ENCODE measurements at places on chromosomes 5 and 9. TPM values are rescaled to one million over a fixed set of nuclear protein-coding genes. Genes with fewer than 3 reads are reported as not detected.

The SLC2A6 gene
- polyA plus RNA-seq, result 4.0 TPM

DNA sequence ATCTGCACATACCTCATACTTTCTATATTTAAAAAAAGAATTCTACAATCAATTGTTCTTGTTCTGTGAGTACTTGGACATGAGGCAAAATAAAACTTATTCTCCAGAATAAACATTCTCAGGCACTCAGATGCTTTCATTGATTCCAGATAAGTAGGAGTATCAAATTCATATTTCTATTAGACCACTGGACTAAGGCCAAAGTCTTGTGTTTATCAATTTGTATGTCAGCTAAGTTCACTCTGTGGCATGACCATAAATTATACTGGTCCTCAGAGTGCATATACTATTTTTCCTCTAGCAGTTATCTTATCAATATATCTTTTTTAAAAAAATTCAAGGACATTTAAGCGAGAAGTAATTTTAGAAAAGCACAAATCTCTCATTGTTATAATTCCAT lies 28.2 kb downstream of the CDH10 start:
- DNase-seq, result no peak
- no peak overlapping the region for H3K27ac ChIP-seq
- H3K4me1 ChIP-seq, result no peaks in the 10 kb centered on the region
- no peaks in the 10 kb centered on the region for H3K36me3 ChIP-seq

DNA sequence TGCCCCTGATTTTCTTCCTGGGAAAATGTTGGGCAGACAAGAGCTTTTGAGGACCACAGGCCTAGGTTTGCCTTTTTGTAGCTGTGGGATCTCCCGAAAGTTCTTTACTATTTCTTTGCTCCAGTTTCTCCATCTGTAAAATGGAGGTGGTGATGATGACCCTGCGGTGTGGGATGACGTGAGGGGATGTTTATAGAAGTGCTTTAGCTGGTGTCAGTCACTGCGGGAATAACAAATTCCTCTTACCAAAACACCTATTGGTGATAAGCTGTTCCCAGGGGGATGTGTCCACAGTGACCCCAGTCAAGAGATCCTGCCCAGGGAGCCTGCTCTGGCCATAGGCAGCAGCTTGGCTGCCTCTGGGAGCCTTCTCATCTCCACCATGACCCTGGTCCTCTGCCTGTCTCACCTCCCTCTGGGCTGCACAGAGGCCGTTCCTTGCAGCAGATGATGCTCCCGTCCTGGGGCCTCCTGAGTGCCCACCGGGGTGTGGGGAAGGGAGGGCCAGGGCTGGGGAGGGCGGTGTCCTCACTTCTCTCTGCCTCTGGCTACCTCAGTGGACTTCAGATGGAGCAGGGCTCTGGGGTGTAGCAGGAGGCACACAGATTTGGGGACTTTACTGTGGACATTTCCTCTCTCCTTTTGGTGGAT lies 77.2 kb downstream of the COL15A1 start:
- no peaks in the 10 kb centered on the region for H3K4me1 ChIP-seq
- no peak for DNase-seq
- no peaks in the 10 kb centered on the region for H3K27me3 ChIP-seq
- H3K4me3 ChIP-seq, result no peak overlapping the region
- no peaks in the 10 kb centered on the region for H3K36me3 ChIP-seq

- no peak for DNase-seq
- H3K4me1 ChIP-seq, result no peaks in the 10 kb centered on the region
- H3K27me3 ChIP-seq, result no peaks in the 10 kb centered on the region
- H3K4me3 ChIP-seq, result no peak overlapping the region
These were observed 47.5 kb upstream of the ADRB2 start for GRCh38 chr5:148778882-148779281.

GRCh38 chr5:83767409-83767992 lies 46.8 kb upstream of the HAPLN1 start:
- H3K4me3 ChIP-seq, result no peak overlapping the region
- H3K36me3 ChIP-seq, result no peaks in the 10 kb centered on the region
- H3K4me1 ChIP-seq, result no peaks in the 10 kb centered on the region
- no peaks in the 10 kb centered on the region for H3K27me3 ChIP-seq

DNA sequence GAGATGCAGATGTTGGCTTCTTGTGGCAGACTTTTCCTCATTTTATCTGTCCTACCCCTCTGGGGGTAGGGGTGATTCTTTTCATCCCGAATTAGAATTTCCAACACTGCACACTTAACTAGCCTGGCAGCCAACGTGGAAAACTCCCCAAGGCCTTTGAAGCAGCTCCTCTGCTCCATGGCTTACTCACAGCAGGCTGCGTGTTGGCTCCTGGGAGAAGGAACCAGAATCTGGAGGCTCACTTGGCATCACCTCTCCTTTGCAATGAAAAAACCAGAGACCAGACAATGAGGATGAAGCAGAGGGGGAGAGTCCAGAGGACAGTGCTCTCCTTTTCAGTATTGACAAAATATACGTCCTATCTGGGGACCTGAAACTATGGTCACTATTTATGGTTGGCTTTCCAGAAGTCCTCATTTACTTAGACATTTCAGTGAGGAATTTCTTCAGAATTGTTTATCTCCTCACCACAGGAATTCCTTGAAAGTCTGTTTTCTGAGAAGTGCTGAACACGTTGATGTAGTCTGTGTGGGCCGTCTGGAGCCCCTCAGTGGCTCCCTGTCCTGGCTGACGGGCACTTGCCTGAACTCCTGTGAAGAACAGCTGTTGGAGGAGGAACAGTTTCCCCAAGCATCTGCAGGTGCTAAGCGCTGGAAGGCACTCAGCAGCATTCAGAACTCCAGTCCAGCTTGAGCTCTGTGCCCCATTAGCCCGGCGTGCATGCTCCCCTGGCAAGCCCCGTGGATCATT lies 231.3 kb downstream of the RFK start:
- no peaks in the 10 kb centered on the region for H3K27me3 ChIP-seq
- DNase-seq, result no peak
- no peaks in the 10 kb centered on the region for H3K4me1 ChIP-seq
- no peak overlapping the region for H3K27ac ChIP-seq
- no peaks in the 10 kb centered on the region for H3K36me3 ChIP-seq
- no peak overlapping the region for H3K4me3 ChIP-seq

DNA sequence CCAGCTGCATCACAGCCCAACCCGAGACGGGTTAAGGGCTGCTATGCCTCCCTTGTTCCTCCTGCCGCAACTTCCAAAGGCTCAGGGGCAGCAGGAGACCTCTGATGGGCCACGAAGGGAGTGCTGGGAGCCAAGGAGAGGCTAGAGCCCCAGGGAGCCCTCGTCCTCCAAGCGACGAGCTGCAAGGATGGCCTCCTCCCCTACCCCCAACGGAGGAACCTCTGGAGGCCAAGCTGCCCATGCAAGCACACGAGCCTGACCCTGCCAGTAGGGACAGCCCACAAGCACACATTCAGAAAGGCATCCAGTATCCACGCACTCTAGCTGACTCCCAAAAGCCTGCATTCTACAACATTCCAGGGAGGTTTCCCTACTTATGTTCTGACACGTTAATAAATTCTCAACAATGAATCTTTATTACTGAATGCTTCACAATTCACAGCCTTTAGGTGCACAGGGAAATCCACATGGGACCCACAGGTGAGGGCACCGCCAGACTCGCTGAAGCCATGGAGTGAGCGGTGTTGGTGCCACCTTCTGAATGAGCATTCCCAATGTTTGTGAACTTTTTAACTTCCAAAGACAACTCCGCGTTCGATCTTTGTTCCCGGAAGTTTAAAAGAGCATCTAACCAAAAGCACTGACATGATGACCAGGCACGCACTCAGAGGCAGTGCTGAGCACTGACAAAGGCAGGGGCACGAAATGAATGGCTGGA lies 28.7 kb downstream of the IPPK start:
- H3K27ac ChIP-seq, result no peak overlapping the region
- no peak overlapping the region for H3K4me3 ChIP-seq
- DNase-seq, result no peak
- peaks cover 49% of the 10 kb centered on the region for H3K36me3 ChIP-seq

GRCh38 chr5:174204535-174205313 lies 159.2 kb downstream of the NSG2 start:
- H3K27ac ChIP-seq, result no peak overlapping the region
- H3K27me3 ChIP-seq, result no peaks in the 10 kb centered on the region
- H3K4me1 ChIP-seq, result no peaks in the 10 kb centered on the region
- H3K36me3 ChIP-seq, result no peaks in the 10 kb centered on the region
- no peak overlapping the region for H3K4me3 ChIP-seq

DNA sequence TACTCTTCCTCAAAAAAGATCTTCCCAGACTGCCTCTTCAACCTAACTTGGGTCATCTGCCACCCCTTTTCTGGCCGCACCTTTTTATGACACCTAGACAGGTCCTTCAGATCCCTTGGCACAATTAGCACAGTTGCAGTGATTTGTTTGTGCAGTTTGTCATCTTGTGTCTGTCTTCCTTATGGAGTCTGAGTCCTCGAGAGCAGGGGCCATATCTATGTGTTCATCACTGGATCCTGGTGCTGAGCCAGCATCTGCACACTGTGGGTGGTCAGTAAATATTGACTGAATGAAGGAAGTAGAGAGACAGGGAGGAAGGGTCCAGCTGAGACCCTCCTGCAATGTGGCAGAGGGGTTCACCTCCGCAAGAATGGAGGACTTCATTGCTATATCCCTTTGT lies 14.4 kb downstream of the ERGIC1 start:
- no peak overlapping the region for H3K4me3 ChIP-seq
- H3K4me1 ChIP-seq, result peaks cover 28% of the 10 kb centered on the region
- H3K36me3 ChIP-seq, result peaks cover 4% of the 10 kb centered on the region
- DNase-seq, result no peak
- H3K27me3 ChIP-seq, result no peaks in the 10 kb centered on the region

The ACER2 gene
- polyA plus RNA-seq, result 0.38 TPM

The CNTLN gene
- not detected for polyA plus RNA-seq

DNA sequence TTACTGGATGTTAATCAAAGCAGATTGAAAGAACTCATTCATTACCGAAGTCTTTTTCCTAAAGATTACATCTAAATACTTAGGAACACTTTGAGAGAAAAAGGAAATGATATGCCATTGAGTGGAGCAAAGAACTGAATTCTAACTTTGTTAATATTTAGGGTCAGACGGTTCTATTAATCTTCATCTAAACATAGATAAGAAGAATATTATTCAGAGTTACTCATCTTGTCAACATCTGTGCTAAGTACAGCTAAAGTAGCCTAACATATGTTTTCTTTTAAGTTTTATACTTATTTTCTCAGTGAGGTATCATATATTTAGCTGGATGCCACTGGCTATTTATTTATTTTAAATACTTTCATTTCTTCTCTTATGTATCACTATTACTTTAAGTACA lies 1763.7 kb downstream of the EFNA5 start:
- DNase-seq, result no peak
- H3K4me1 ChIP-seq, result no peaks in the 10 kb centered on the region
- no peaks in the 10 kb centered on the region for H3K27me3 ChIP-seq
- no peak overlapping the region for H3K4me3 ChIP-seq
- H3K27ac ChIP-seq, result no peak overlapping the region

The CFAP90 gene
- polyA plus RNA-seq, result not detected

The CD274 gene
- 6.1 TPM for polyA plus RNA-seq

The CMYA5 gene
- polyA plus RNA-seq, result 0.10 TPM

- H3K36me3 ChIP-seq, result no peaks in the 10 kb centered on the region
- H3K4me1 ChIP-seq, result peaks cover 12% of the 10 kb centered on the region
- H3K27me3 ChIP-seq, result no peaks in the 10 kb centered on the region
- H3K27ac ChIP-seq, result no peak overlapping the region
These were observed 71.5 kb upstream of the PLPP6 start for GRCh38 chr9:4590430-4591122.

The HSPB3 gene
- not detected for polyA plus RNA-seq

The CCT5 gene
- polyA plus RNA-seq, result 228 TPM

DNA sequence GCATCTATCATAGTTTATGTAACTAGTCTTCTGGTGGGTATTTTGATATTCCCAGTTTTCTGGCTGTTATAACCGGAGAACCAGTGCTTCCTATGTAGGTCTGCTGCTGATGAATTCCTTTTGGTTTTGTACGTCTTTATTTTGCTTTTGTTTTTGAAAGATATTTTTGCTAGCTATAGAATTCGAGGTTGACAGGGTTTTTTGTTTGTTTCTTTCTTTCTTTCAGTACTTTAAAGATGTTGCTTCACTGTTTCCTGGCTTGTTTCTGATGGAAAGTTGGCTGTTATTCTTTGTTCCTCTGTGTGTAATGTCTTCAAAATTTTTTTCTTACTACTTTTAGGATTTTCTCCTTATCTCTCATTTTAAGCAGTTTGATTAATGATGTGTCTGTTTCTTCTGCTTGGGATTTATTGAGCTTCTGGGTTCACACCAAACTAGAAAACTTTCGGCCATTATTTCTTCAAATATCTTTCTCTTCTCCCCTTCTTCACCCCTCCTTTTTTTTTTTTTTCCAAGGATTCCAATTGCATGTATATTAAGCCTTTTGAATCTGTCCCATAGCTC lies 27.5 kb downstream of the ZNF618 start:
- no peak overlapping the region for H3K4me3 ChIP-seq
- no peaks in the 10 kb centered on the region for H3K27me3 ChIP-seq
- H3K4me1 ChIP-seq, result no peaks in the 10 kb centered on the region
- DNase-seq, result no peak
- no peak overlapping the region for H3K27ac ChIP-seq

- no peaks in the 10 kb centered on the region for H3K4me1 ChIP-seq
- no peak overlapping the region for H3K27ac ChIP-seq
- no peaks in the 10 kb centered on the region for H3K36me3 ChIP-seq
- DNase-seq, result no peak
These were observed 110.3 kb upstream of the TBC1D2 start for GRCh38 chr9:98365781-98366180.

GRCh38 chr5:38755181-38755580 lies 90.6 kb upstream of the OSMR start:
- H3K4me1 ChIP-seq, result no peaks in the 10 kb centered on the region
- H3K27me3 ChIP-seq, result no peaks in the 10 kb centered on the region
- H3K4me3 ChIP-seq, result no peak overlapping the region
- no peaks in the 10 kb centered on the region for H3K36me3 ChIP-seq
- DNase-seq, result no peak

DNA sequence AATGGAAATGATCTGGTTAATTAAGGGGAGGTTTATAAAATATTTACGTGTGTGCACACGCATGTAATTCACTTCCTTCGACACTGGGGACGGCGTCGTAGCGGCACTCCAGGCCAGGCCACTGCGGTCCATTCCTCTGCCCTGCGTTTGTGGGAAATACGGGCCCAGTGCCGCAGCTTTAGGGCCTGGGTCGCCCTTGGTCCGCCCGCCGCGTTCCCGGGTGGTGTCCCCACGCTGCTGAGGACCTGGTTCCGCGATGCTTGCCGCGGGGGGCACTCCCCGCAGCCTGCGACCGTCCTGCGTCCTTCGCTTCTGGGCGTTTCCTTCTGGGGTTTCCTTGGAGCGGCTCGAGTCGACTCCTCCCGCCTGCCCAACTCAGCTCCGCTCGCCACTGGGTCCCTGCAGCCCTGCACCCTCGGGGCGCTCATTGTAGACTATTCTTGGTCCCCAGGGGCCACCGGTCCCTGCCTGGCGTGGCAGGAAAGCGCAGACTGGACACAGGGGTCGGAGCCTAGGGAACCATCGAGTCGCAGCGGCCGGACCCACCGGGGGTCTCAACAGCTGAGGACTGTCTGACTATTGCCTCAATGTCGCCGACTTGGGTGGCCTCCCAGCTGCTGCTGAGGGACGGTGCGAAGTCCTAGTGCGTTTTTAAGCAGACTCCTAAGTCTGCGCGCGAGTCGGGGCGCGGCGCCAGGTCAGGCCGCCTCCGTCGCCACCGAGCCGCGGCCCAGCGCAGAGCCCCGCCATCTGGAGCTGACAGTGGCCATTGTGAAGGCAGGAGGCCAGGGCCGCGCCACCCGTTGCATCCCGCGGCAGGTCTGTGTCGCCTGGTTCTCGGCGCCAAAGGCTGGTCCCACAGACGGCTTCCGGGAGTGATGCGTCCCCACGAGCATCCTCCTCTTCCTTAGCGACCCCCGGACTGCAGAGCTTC lies 4.4 kb upstream of the IRX1 start:
- no peaks in the 10 kb centered on the region for H3K4me1 ChIP-seq
- DNase-seq, result no peak
- H3K27ac ChIP-seq, result no peak overlapping the region
- H3K4me3 ChIP-seq, result no peak overlapping the region
- H3K36me3 ChIP-seq, result no peaks in the 10 kb centered on the region
